Posterior vena cava (tissue), 2 donors: ENCODE measurements at places on chromosomes 5 and 9. TPM values are rescaled to one million over a fixed set of nuclear protein-coding genes. Genes with fewer than 3 reads are reported as not detected.

Gene KCNV2
- total RNA-seq = not detected

Gene PCDHB5
- 2.8 TPM for total RNA-seq

Gene PFN3
- total RNA-seq = not detected

Gene SPRY4
- 20.7 TPM for total RNA-seq

Gene STPG3
- not detected for total RNA-seq

Gene SPATA31A3
- not detected for total RNA-seq

Gene BRD3OS
- 14.3 TPM for total RNA-seq

Gene VAV2
- total RNA-seq = 12.9 TPM

Gene ADAMTS12
- total RNA-seq = 5.9 TPM

Gene WDR36
- total RNA-seq = 17.6 TPM

Gene ZDHHC11
- 29.1 TPM for total RNA-seq

Gene PIGO
- 11.8 TPM for total RNA-seq

Gene HMGCR
- 15.1 TPM for total RNA-seq

Gene LOX
- total RNA-seq = 98.8 TPM

Gene TXNDC8
- total RNA-seq = not detected

Gene SAXO1
- total RNA-seq = 0.05 TPM

Gene ZBED3
- 9.7 TPM for total RNA-seq

Gene SPATA31E1
- not detected for total RNA-seq

Gene CEP78
- total RNA-seq = 11.8 TPM

Gene FABP6
- total RNA-seq = not detected

Gene RASGEF1C
- total RNA-seq = 0.24 TPM

Gene HTR4
- 0.32 TPM for total RNA-seq

Gene KIF24
- 0.74 TPM for total RNA-seq

Gene SVEP1
- 97.9 TPM for total RNA-seq

Gene PCDHGA8
- total RNA-seq = 2.4 TPM

Gene OR2Y1
- not detected for total RNA-seq

Gene KCNT1
- total RNA-seq = 0.38 TPM

Gene TMOD1
- total RNA-seq = 72.1 TPM

Gene CCL21
- 143 TPM for total RNA-seq

Gene RCL1
- 24.7 TPM for total RNA-seq

Gene TLR4
- 18.1 TPM for total RNA-seq

Gene SMIM33
- total RNA-seq = not detected

Gene NEK6
- total RNA-seq = 56.9 TPM

Gene FOXD4L6
- total RNA-seq = not detected

Gene ISCA1
- 27.4 TPM for total RNA-seq

Gene FOXD4L5
- 0.14 TPM for total RNA-seq
